ENCODE measurements at places on chromosomes 16 and 17. TPM values are rescaled to one million over a fixed set of nuclear protein-coding genes. Genes with fewer than 3 reads are reported as not detected.

Gene SEZ6
- not detected for total RNA-seq

Gene OTOP2
- total RNA-seq, result not detected

Gene SKAP1
- 0.90 TPM for total RNA-seq

GRCh38 chr17:81217491-81217890 lies 5.3 kb downstream of the CEP131 start:
- DNase-seq, result no peak

Gene SLC38A8
- total RNA-seq, result not detected

DNA sequence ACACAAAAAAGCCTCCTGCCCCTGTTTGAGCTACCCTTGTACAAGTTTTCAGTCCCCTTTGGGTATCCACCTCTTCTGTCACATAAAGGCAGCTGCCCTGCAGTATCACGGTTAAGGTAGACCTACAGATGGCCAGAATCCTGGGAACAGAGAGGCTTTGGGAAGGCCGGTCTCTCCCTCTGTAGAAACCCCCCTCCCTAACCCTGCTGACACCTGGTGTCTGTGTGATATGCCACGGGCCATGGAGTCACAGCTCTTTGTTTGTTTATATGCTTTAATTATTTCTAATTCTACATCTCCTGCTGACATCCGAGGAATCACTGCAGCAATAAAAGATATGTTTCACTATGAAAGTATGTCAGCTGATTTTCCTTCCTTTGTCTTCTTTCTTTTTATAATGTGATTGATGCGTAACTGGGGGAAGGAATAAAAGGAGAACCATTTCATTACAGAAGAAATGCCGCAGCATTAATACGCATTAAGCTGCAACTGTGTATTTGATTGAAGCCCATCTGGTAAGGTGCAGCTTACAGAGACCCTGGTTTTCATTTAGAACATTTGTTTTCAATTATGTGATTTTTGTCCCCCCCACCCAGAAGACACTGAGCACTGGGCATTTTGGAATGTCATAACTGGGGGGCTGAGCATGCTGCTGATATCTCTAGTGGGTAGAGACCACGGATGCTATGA lies 142.1 kb downstream of the SLC39A11 start:
- no peak for DNase-seq

GRCh38 chr16:69610356-69610755 lies 44.6 kb downstream of the NFAT5 start:
- no peak for DNase-seq

Gene LSM12
- total RNA-seq, result 73.0 TPM

DNA sequence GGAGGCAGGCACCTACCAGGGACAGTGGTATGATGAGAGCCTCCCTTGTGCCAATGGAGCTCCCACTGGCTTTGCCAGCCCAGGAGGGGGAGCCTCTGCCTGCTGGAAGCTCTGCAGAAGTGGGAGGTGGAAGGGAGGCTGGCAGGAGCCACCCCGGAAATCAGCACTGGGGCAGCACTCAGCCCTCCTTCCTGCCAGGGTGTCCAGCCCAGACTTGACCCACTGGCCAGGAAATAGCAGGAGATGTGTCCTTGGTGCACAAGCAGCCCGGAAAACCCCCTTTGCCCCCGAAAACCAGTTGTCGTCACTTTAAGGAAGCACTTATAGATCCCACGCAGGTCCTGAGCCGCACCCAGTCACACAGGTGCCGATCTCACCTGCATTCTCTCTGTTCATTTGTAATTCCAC lies 49.3 kb upstream of the CACNG4 start:
- DNase-seq, result no peak

DNA sequence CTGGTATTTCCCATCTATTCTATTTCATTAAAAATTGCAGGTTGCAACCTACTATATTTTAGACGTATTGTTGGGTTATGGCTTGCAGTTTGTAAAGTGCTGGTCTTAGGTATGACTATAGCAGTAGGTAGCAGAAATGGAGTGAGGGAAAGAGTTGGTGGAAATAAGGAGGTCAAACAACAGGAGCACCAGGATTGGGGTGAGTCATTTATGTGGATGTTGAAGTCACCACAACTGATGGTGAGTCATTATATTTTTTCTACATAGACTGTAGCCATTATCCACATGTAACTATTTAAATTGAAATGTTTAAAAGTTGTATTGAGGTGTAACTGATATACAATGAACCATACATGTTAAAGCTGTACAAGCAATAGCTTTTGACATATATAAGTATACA lies 25.0 kb upstream of the HS3ST3A1 start:
- no peak for DNase-seq

- no peak for DNase-seq
Observed at GRCh38 chr17:45848868-45849535, 4.3 kb downstream of the SPPL2C start.

DNA sequence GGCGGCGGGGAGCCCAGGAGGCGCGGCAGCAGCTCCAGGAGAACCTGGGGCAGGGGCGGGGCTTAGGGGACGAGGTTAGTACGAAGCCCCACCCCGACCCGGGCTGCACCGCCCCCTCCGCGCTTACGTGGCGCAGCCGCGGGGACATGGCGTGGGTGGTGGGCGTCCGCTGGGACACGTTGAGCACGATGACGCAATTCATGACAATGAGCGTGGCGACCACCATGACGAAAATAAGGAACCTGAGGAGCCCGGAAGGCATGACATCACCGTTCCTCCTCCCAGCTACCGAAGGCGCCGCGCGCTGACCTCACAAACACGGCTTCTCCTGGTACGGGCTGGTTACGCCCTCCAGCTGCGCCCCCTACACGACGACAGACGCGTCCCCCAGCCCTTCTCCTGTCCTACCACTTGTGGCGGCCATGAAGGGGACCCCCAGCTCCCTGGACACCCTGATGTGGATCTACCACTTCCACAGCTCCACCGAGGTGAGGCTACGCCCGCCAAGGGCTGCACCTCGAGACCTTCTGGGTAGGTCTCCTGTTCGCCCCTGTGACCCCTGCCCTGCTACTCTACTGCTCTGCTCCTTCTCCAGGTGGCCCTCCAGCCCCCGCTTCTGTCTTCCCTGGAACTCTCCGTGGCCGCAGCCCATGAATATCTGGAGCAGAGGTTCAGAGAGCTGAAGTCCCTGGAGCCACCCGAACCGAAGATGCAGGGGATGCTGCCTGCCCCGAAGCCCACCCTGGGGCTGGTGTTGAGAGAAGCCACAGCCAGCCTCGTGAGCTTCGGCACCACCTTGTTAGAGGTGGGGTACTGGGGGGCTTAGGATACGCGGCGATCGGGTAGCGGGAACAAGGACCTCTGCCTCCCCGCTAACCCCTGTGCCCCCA lies at the start of gene C17orf107:
TSS of gene C17orf107 (plus strand) at position 196 of the 890 bp plus-strand sequence. CDS start at position 423, 227 bp downstream.
- DNase-seq, result no peak

- no peak for DNase-seq
Observed at GRCh38 chr17:2809337-2809736, 13.1 kb downstream of the RAP1GAP2 start.

GRCh38 chr16:5032748-5033167 lies 977 bp downstream of the NAGPA start:
- DNase-seq, result no peak

- no peak for DNase-seq
Observed at GRCh38 chr17:59972778-59973177, 8.2 kb upstream of the RNFT1 start.

DNA sequence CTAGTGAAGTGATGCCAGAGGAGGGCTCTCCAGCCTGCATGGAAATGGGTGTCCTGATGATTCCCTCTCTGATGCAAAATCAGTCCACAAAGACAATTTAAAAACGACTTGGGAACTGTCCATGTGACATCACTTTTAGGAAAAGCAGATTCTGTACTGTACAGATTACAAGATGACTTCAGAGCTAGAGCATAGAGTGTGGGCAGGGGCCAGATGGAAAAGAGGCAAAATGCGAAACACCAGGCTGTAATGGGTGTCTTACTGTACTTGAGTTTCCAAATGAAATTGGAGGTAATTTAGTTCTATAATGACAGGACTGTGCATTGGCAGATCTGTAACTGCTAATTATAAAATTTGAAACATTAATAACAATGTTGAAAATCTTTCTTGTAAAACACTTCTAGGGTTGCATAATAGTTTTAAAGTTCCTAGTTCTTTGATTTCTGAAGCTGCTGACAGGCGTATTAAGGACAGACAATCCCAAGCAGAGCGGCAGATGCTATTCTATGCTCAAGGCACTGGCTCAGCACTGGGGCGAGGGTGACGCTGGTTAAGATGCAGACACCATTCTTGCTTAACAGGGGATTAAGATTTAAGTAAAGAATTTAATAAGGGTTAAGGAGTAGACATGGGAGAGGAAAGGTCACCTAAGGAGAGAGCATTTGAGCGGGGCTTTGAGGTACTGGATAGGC lies 29.6 kb downstream of the OGFOD1 start:
- no peak for DNase-seq

DNA sequence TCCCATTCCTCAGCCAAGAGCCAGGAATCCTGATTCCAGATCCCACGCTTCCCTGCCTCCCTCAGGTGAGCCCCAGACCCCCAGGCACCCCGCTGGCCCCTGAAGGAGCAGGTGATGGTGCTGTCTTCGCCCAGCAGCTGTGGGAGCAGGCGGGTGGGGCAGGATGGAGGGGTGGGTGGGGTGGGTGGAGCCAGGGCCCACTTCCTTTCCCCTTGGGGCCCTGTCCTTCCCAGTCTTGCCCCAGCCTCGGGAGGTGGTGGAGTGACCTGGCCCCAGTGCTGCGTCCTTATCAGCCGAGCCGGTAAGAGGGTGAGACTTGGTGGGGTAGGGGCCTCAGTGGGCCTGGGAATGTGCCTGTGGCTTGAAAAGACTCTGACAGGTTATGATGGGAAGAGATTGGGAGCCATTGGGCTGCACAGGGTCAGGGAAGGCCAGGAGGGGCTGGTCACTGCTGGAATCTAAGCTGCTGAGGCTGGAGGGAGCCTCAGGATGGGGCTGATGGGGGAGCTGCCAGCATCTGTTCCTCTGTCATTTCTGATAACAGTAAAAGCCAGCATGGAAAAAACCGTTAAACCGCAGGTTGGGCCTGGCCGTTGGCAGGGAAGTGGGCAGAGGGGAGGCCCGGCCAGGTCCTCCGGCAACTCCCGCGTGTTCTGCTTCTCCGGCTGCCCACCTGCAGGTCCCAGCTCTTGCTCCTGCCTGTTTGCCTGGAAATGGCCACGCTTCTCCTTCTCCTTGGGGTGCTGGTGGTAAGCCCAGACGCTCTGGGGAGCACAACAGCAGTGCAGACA lies at the start of gene SPN:
TSS of gene SPN (plus strand) at position 232 of the 791 bp plus-strand sequence. CDS start at position 714, 482 bp downstream.
- no peak for DNase-seq

DNA sequence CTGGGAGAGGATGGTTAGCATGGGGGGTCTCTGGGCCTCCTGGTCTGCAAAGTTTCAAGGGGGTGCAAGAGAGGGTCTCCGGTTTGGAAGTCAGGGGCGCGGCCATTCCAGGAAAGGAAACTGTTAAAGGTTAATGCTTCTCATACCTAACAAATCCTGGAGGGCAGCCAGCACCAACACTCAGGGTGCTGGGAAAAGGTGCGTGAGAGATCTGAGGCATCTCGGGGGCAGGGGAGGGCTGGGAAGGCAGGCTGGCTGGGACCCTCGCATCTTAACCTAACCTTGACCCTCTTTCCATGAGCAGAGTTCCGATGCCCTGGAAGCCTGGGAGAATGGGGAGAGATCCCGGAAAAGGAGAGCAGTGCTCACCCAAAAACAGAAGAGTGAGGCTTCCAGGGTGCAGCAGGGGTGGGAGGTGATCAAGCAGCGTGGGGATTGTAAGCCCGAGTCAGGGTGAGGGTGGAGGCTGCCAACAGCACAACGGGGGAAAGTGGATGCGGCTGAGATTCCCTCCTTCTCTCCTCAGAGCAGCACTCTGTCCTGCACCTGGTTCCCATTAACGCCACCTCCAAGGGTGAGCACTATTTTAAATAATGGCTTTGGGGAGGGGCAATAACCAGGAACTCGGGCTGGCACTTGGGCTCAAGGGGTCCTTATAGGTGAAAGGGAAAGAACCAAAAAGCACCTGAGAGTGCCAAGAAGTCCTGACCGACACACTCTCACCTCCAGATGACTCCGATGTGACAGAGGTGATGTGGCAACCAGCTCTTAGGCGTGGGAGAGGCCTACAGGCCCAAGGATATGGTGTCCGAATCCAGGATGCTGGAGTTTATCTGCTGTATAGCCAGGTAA lies 996 bp downstream of the TNFSF13 start:
- DNase-seq, result no peak

DNA sequence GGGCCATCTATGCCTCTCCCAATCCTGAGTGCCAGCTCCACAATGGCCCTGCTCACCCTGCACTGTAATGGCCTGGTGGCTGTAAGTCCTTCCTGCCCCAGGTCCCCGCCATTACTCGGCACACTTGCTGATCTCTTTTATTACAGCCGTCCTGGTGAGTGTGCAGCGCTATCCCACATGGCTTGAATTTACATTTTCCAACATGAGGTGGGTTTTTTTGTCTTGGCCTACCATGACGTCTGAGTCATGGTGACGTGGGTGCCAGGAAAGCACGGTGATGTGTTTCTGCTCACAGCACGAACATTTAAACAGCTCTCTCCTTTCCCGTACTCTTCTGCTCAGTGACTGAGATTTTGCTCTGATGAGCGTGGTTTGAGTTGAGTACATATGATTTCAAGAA lies 55.2 kb upstream of the FOXF1 start:
- no peak for DNase-seq

Gene CDR2L
- 32.0 TPM for total RNA-seq

- DNase-seq, result no peak
Observed at GRCh38 chr17:64004903-64005733, 7.0 kb downstream of the PRR29 start.

- no peak for DNase-seq
Observed at GRCh38 chr17:2025622-2026309, 632 bp upstream of the RTN4RL1 start.

DNA sequence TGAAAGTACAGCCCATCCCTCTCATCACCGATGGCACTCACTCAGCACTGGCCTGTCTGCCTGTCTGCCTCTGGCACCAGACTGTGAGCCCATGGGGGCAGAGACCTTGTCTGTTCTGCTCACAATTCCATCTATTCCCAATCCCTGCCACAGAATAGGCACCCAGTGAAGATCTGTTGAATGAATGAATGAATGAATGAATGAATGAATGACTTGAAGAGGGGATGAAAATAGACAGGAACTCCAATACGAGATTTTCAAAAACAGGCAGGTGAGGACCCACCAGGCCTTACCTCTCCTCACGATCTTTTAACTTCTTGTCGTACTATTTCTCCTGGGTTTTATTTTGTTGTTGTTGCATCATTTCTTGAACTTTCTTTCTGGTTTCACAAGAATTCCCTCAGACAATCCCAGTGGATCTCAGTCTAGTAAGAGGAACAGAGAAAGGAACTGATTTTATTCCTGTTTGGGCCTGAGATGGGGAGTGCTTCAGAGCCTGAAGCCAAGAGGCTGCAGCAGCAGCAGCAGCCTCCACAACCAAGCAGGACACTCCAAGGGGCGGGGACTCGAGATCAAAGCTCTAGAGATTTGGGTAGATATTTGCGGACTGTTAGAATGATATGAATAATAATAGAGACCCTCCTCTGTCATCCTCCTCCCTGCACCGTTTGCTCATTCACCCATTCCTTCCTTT lies 17.7 kb downstream of the KRT9 start:
- no peak for DNase-seq

All from Panc1 (cell line).